ENCODE measurements at places on chromosomes 7 and 10.

GRCh38 chr7:134388336-134389019 is 70.4 kb downstream of the AKR1B1 start:
- no peak for DNase-seq

GRCh38 chr7:148814922-148815559 is 69.0 kb downstream of the EZH2 start:
- no peak for DNase-seq

GRCh38 chr10:75508814-75509306 is 77.4 kb downstream of the LRMDA start:
- DNase-seq: no peak

GRCh38 chr7:20307901-20308300 is 22.8 kb upstream of the ITGB8 start:
- no peak for DNase-seq

DNA sequence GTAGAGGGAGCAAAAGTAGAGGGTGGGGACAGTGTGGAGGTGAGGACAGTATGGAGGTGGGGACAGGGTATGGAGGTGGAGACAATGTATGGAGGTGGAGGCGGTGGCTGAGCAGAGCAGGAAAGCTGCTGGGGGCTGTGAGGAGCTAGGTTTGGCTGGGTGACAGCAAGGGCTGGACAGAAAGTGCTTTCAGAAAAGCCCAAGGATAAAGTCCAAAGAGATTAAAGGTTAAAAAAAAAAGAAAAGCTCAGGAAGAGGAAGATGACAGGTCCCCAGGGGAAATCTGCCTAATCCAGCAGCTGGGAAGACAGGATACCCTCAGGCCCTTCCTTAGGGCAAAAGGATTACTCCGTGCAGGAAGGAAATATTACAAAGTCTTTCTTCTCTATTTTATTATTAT is 32.1 kb upstream of the PFKFB3 start:
- no peak for DNase-seq

GRCh38 chr7:91276909-91277308 is 12.7 kb downstream of the FZD1 start:
- DNase-seq: no peak

DNA sequence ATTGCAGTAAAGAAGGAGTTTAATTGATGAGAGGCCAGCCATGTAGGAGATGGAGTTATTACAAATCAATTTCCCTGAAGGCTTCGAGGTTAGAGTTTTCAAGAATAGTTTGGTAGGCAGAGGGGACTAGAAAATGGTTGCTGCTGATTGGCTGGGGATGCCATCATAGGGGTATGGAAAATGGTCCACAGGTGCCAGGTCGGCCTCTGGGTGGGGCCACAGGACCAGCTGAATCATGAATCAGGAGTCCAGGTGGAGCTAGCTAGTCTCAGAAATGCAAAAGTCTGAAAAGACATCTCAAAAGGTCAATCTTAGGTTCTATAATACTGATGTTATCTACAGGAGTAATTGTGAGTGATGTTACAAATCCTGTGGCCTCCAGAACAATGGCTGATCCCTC is 714.0 kb upstream of the GHITM start:
- DNase-seq: no peak

DNA sequence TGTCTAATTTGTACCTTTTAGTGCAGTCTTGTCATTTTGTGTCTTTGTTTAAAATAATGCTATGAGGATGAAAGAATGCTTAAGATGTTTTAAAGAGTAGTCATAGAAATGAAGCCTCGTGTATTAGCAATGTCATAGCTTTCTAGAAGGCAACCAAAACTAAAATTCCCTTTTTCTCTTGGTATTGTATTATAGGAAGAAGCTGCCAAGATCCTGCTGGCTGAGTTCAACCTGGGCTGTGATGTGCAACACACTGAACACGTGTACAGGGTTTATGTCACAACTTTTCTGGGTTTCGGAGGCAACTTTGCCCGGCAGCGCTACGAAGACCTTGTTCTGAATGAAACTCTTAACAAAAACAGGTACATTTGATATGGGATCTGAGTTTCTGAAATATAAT is 36.2 kb downstream of the COX15 start:
- no peak for DNase-seq

DNA sequence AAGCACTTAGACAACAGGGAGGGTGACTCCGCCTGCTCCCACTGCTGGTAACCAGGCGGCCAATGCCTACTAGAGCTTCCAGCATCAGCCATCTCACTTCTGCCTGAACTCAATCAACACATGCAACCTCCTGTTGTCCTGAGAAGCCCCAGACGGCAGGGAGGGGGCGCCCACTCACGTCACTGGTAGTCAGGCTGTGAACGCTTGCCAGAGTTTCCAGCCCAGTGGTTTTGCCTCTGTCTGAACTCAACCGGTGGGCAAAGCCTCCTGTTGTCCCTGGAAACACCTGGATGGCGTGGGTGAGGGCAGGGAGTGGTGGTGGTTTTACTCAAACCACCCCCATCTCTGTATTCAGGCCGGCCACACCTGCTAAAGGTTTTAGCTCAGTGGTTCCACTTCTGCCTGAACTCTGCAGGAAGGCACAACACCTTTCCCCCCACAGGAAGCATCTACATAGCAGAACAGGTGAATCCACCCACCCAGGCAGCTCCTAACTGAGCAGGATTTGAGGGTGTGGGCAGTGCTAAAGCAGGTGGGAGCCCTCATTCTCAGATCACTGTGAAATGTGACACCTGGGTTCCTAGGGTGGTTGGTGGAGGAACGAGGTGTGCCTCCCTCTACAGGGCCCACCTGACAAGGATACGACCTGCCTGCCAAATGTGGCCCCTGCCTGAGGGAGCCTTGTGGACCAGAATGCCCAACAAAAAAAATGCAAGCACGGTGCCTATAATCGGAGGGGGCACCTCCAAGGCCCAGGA is 563.0 kb upstream of the SEMA3D start:
- DNase-seq: no peak

- no peak for DNase-seq
Measured at GRCh38 chr7:42689626-42690025, 222.2 kb downstream of the C7orf25 start.

DNA sequence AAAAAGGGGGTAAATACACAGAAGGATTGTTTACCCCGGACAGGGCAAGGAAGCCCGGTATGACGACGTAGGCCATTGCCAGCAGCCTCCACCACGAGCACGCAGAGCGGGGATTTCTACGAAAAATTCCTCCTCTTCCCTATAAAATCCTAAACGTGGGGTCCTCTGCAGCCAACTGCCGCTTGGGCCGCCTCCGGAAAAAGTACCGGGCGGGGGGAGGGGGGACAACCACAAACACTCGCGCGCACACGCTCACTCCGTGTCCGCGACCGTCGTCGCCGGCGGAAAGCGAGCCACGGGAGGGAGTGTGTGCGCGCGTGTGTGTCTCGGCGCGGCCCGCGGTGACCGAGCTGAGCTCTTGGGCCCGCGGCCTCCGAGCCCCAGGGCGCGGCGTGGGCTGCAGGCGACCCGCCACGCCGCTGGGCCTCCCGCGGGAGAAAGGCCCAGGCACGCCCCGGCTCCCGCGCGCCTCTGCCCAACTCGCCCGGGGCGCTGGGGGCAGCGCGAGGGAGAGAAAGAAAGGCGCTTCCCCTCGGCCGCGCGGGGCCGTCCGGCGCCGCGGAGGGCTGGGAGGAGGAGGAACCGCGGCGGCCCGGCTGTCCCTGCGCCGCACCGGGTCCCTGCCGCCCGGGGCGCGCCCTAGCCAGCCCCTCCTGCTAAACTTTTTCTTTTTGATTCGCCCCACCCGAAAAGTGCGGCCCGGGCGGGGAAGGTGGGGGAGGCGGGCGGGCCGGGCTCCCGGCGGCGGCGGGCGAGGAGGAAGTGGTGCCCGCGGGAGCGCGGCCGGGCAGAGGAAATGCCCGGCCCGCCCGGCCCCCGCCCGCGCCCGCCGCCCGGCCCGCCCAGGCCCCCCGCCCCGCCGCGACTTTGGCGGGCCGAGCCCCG is 1.5 kb downstream of the CTBP2 start:
- peak; percentile 67 for DNase-seq
